NCI-H1436 treated with DMSO at 0.1 percent for 48 hours (cell line): ENCODE measurements at places on chromosomes 16 and 17.

GRCh38 chr16:10777356-10777755 is 33.7 kb downstream of the NUBP1 start:
- DNase-seq: no peak

DNA sequence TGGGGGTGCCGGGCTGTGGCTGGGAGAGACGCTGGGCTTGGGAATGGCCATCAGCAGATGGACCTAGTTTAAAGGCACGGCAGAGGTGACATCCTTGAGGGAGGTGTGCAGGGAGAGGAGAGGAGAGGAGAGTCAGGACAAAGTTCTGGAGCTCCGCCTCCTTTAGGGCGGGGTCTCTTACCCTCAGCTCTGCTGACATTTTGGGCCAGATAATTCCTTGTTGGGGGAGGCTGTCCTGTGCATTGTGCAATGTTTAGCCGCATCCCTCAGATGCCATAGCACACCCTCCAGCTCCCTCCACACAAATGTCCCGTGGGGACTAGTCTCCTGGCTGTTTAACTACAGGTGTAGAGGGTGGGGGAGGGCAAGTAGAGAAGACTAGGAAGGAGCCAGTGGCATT is 48.3 kb downstream of the ARHGAP23 start:
- no peak for DNase-seq

DNA sequence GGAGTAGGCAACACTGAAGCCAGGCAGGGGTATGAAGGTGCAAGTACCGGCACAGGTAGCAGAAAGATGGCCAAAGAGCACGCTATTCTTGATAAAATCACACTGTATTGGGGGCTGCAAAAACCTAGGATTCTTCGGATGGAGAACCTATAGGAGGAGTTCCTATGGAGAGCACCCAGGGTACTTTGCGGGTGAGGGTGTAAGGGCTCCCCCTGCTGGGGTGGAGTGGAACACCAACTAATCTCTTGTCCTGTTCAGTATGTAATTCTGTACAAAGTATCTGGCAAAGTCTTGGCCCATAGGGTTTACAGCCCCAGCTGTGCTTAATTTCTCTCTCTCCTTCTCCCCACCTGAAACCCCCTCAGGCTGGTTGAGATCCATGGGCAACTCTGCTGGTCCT is 393.1 kb upstream of the ASIC2 start:
- DNase-seq: no peak

- no peak for DNase-seq
These were observed 142.0 kb downstream of the SSH2 start for GRCh38 chr17:29787995-29788394.

DNA sequence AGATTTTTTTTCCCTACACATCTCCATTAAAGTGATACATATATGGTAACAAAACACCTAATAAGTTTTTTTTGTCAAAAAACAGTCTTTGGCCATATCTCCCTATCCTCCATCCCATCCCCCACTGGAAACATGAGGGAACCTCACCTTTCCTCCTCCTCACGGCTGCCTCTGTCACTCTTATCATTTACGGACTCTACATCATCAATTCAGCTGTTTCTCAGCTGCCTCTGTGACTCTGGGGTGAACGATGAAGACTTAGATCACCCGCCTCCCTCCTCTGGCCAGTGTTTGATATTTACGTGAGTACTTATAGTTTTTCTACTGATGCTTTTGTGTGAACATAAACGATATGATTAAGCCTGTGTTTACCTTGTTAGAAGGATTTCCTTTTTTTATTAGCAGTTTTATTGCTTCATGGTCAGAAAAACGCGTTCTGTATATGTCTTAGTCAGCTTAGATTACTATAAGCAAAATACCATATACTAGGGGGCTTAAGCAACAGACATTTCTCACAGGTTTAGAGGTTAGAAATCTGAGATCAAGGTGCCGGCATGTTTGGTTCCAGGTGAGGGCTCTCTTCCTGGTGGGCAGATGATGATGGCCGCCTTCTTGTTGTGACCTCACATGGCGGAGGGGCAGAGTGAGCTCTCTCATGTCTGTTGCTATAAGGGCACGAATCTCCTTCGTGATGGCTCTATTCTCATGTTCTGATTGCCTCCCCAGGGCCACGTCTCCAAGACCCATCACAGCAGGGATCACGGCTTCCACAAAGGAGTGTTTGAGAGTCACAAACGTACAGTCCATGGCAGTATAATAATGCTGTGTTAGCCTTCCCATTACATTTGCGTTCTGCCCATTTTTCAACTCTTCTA is 32.1 kb downstream of the DNAH17 start:
- no peak for DNase-seq

- no peak for DNase-seq
These were observed 78.3 kb downstream of the IRX3 start for GRCh38 chr16:54208237-54208636.

- no peak for DNase-seq
These were observed 51.4 kb upstream of the MNT start for GRCh38 chr17:2452216-2452750.

DNA sequence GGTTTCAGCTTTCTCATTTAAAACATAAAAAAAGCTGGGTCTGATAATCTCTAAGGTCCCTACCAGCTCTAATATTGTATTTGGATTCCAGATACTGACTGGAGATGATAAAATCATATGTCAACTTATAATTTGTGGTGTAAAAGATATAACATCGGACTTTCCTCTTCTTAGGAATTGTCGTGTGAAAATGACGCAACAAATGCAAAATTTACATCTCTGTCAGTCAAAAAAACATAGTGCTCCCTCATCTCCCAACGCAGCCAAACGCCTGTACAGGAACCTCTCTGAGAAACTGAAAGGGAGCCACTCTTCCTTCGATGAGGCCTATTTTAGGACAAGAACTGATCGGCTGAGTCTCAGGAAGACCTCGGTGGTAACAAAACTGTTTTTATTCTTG is 197.3 kb downstream of the ANKFN1 start:
- no peak for DNase-seq

DNA sequence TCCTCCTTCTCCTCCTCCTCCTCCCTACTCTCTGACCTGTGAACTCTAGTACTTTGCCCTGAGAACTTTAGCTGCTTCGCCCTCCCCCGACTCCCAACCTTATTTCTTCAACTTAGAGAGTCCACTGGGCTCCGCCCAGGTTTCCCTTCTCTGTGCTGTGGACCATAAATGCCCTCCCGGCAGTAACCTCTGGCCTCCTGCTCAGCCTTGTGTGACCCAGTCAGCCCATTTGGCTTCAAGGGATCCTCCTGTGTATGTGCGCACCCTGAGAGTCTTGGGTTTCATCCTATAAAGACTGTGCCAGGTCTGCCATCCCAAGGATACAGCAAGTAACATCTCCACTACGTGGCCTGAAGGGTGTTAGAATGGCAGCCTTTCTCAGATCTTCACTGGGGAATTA is 275.6 kb upstream of the C16orf82 start:
- DNase-seq: no peak

GRCh38 chr17:19672009-19672750 is 23.6 kb downstream of the ALDH3A2 start:
- no peak for DNase-seq
